T-helper 2 cell treated with Interferon-gamma antibody and Interleukin-4, amounts not matched to agents 100 ng/mL and 5 ng/mL, for 36 hours (primary cell): ENCODE measurements at places on chromosomes 7 and 10. TPM values are rescaled to one million over a fixed set of nuclear protein-coding genes. Genes with fewer than 3 reads are reported as not detected.

Gene IL2RA
- total RNA-seq = 239 and 245 TPM in 2 replicates

Gene CRPPA
- 1.1 and 1.2 TPM in 2 replicates for total RNA-seq

Gene INA
- 0.25 and 0.27 TPM in 2 replicates for total RNA-seq

Gene CDC14C
- total RNA-seq = not detected in 2 replicates

Gene GPR26
- not detected in 2 replicates for total RNA-seq

Gene SORCS1
- total RNA-seq = not detected in 2 replicates

Gene SLC35G1
- 4.0 and 4.3 TPM in 2 replicates for total RNA-seq

Gene INTS1
- 76.7 and 81.2 TPM in 2 replicates for total RNA-seq

Gene MTURN
- total RNA-seq = 1.2 and 2.4 TPM in 2 replicates

Gene HABP2
- not detected in 2 replicates for total RNA-seq

Gene GATA3
- total RNA-seq = 161 and 163 TPM in 2 replicates

Gene C7orf57
- total RNA-seq = 0.11 TPM in 1 of 2 replicates, not detected in the other

Gene EBF3
- total RNA-seq = not detected in 2 replicates

Gene OPN1SW
- total RNA-seq = not detected in 2 replicates

Gene SH2B2
- total RNA-seq = 0.30 and 0.45 TPM in 2 replicates

Gene CCDC172
- not detected in 2 replicates for total RNA-seq

Gene GPR37
- total RNA-seq = not detected in 2 replicates

Gene TCAF2
- 20.7 and 21.3 TPM in 2 replicates for total RNA-seq
